ENCODE measurements at places on chromosomes 12 and 14.

- DNase-seq = no peak
Measured at GRCh38 chr12:28388879-28389278, 198.6 kb downstream of the CCDC91 start.

GRCh38 chr12:123597100-123597499 is 4.8 kb upstream of the DDX55 start:
- no peak for DNase-seq

- no peak for DNase-seq
Measured at GRCh38 chr12:52656616-52657015, 4.6 kb upstream of the KRT2 start.

GRCh38 chr12:54622463-54623183 is 12.1 kb downstream of the LACRT start:
- no peak for DNase-seq

DNA sequence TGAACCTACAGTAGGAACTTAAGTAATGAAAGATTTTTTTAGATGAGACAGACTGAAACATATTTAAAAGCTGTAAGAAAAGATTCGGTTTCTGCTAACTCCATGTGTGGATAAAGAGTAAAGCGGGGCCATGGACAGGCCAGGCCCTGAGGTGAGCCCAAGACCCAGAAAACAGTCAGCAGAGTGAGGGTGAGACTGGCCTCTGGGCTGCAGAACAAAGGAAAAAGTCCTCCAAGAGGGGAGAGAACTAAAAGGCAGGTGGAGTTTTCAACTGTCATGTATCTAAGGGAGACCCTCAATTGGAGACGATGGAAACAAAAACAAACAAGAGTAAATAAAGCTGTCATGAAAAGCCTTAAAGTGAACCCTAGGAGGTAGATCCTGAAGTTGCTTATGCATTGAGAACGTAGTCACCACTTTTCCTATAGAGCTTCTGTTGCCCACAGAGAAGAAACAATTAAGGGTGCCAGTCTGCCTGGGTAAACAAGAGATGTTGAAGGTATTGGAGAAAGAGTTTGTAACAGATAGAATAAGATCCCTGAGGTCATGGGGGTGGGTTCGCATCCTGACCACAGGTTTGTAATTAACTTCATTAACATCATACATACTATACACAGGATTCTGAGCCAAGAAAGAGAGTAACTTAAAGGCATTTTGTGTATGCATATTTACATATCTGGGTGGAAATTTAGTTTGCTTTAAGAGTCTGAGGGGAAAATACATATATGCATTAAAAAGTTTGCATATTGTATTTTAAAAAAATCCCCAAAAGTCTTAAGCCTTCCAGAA is 268.7 kb upstream of the PDE3A start:
- DNase-seq = no peak

DNA sequence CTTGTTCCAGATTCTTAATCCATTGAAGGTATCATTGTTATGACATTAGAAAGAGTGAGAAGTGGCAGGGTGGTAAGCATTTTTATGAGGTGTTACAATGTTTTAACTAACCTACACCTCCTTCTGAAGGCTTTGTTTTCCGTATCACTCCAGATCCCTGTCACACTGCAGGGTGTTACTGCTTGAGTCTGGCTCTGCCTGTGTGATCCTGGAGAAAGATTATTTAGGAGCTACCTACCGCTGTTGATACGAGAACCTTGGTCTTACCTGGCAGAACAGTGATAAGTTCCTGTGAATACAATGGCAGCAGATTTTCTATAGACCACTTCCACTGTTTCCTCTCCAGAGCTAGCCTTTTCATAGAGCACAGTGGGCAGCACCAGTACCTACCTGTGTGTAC is 36.2 kb downstream of the GRIN2B start:
- DNase-seq = no peak

GRCh38 chr12:113610698-113611097 is 139.0 kb upstream of the LHX5 start:
- no peak for DNase-seq

DNA sequence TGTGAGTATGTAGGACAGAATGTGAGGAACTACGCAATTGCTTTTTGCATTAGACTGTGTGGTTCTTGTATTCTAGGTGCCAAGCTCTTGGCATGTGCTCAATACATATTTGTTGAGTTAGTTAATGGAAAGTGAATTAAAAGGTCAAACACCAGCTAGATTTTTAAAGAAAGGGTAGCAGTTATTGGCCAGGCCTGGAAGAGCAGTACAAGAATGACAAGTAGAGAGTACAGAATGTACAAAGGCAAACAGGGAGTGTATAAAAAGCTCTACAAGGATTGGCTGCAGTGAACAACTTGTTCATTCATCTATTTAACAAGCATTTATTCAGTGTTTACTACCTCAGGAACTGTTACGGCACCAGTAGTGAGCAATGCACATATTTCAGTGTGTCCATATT is 854.0 kb upstream of the SEL1L start:
- no peak for DNase-seq

GRCh38 chr12:97941686-97942354 is 479.2 kb downstream of the RMST start:
- no peak for DNase-seq

- no peak for DNase-seq
Measured at GRCh38 chr12:12115514-12115913, 44.8 kb downstream of the BCL2L14 start.

DNA sequence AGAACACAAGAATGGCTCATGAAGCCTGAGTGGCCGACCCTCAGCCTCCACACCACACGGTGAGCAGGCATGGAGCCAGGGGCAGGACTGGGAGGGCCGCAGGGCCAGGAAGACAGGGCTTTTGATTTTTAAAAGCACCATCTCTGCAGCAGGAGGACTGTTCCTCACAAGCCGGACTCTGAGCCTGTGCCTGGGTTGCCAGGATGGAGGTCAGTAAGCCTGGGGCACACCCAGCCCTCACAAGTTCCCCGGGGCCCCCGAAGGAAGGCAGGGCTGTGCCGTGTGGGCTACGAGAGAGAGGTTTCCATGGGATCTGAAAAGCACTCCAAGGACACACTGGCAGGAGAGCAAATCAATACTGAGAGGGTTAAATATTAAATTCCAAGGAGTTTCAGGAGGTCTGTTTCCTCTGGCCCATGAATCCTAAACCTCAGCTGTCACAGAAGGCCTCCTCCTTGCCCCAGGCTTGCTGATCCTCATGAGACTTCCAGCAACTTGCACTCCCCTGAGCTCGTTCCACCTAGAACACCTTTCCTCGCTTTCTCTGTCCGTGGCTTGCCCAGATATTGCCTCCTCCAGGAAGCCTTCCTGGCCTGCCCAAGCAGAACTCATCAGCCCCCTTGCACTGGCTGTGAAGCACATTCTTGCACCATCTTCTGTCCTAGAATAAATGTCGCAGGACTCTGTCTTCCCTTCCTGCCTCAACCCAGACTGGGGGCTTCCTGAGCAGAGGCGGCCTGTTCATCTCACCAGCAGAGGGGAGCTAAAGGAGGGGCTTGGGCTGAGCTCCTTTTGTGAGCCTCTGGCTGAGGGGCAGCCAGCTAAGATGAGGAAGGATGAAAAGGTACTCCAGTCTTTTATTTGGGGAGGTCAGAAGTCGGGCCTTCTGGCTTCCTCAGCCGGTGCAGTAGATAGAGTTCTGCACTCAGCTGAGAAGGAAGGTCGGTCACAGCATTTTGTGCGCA is 64.6 kb downstream of the CCDC88C start:
- no peak for DNase-seq

DNA sequence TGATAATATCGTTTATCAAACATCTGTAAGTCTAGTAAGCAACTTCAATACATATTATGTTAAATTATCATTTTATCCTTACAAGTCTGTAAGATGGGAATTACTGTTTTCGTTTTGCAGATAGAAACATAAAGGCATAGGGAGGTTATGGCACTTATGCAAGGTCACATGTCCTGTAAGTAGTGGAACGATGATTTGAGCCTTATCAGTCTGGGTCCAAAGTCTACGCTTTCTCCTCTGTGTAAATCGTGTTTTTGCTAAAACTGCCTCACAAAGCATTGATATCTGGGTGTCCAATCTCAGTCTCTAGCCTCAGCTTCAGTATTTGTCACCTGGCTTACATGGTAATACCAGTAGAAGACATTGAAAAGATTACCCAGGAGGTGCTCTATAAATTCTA is 174.9 kb upstream of the RASSF8 start:
- DNase-seq = no peak
